ENCODE measurements at places on chromosomes 5 and 9.
A peak's percentile ranks its signal among the peaks of the same experiment; 100 is the strongest.

DNA sequence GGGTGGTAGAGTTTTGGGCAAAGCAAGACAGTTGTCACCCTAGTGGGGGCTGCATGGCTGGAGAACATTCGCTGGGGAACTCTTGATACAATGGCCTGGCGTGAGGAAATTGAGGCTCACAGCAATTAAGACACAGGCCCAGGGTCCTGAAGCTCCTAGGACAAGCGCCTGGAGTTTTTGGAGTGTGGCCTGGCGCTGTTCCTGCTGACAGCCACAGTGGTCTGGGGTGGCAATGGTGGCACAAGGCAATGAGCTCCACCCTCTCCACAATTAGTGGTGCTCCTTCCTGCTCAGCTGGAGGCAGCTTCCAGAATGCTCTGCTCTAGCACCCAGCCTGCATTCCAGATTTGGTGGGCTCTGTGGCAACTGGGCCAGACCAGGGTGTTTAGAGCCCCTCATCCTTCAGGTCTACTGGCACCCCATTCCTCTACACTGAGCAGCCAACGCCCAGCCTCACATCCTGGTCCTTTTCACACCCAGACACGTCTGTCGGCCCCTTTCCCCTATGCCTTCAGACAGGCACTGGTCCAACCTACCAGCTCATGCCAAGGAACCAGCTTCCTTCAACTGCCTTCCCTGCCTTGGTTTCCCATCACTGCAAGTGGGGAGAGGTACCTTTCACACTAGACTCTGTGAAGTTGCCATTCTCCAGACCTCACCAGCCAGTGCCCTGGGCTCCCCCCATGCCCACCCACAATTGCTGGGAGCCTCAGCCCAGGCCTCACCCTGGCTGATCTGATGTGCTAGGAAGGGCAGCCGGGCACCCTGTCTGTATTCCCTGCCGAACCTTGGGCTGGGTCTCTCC, 138.1 kb upstream of the COL5A1 start:
- no peak for DNase-seq

- no peak for DNase-seq
Observed at GRCh38 chr5:22844155-22844554, 9.0 kb downstream of the CDH12 start.

- DNase-seq: no peak
Observed at GRCh38 chr9:131965103-131965502, 114.6 kb downstream of the MED27 start.

GRCh38 chr5:86885489-86886230, 267.9 kb downstream of the COX7C start:
- no peak for DNase-seq

DNA sequence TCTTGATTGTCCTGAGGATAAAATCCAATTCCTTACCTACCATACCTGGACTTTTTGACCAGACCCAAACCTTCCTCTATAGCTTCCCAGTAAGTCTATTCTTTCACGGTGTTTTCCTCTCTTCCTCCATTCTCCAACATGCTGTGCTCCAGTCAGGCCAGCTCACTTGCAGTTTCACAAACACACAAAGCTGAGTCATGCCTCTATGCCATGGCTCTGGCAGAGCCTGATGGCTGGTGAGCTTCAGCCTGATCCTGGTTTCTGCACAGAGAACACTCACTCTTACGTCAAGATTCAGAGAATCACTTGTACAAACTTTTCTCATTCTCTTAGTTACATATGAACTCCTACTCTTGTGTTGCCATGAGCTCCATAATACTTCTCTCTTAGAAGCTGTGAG, 27.7 kb upstream of the PAX5 start:
- DNase-seq: no peak

DNA sequence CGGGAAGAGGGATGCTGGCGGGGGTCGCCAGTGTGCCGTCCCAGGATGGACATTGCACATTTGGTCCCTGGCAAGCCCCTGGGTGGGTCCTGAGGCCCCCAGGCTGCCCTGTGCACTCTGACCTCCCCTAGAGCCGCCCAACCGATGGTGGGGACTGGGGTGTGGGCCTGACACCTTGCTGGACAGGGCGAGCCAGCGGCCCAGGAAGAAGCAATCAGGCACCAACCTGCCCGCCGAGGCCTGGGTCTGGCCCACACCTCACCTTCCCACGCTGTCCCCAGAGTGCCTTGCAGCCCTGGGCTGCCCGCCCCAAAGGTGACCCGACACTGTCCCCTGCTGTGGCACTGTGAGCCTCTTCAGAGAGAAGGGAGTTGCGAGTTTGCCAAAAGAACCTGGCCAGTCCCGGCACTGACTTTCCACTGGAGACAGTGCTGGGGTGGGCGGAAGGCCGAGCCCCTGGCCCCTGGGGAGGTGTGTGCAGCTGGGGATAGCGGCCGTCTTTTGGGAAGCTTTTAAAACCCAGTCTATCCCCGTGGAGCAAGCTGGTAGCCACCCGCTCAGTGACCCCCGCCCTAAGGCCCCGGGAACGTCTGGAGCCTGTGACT, 12.0 kb upstream of the NRARP start:
- DNase-seq: no peak

- no peak for DNase-seq
Observed at GRCh38 chr9:127178686-127179632, 56.5 kb upstream of the ANGPTL2 start.

DNA sequence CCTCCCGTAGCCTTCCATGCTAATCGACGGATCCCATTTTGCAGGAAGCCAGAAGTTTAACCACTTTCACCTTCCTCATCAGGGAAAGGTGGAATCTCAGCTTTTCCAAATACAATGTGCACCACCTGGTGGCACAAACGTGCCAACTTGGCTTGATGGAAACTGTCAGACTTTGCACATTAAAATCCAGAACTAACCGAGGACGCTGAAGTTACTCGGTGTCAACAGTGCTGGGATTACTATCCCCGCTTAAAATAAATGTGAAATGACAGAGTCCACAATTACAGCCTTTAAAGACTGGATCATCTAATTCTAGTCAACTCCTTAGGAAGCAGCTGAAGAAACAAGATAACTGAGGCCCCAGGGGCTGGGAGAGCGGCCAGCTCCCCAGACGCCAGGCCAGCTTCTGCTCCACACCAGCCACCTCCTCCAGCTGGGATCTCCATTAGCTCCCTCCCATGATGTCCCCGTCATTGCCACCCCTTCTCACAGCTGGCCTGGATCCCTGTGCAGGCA, 50.1 kb upstream of the RETREG1 start:
- no peak for DNase-seq

GRCh38 chr5:151073280-151073679, 7.6 kb downstream of the TNIP1 start:
- DNase-seq: no peak

DNA sequence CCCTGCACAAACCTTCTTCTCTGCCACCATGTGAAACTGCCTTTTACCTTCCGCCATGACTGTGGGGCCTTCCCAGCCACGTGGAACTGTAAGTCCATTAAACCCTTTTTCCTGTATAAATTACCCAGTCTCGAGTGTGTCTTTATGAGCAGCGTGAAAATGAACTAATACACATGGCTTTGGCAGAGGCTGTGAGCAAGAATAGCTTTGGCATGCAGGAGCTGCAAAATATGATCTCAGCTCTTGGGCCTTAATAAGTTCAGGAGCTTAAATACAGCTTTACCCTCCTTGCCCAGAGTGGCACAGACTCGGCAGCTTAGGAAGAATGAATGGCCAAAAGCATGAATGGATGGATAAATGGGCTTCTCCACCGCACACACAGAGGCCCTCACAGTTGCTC, 15.7 kb upstream of the SLC36A1 start:
- no peak for DNase-seq

DNA sequence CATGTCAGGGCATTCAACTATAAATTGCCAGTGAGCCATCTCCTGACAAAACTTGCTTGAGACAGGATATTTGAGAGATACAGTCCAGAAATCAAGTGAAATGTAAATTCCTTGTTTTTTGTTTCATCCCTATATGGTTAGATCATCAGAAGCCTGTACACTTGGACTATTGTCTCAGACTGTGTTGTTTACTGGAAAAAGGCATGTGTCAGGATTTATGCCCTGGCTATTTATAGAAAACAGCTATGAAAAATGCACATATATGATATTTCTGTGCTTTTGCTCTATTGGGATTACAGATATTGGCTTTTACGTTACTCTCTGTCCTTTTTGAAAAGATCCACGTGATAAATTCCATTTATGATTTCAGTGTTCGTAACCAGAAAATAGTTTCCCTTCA, 44.2 kb downstream of the IL31RA start:
- no peak for DNase-seq

DNA sequence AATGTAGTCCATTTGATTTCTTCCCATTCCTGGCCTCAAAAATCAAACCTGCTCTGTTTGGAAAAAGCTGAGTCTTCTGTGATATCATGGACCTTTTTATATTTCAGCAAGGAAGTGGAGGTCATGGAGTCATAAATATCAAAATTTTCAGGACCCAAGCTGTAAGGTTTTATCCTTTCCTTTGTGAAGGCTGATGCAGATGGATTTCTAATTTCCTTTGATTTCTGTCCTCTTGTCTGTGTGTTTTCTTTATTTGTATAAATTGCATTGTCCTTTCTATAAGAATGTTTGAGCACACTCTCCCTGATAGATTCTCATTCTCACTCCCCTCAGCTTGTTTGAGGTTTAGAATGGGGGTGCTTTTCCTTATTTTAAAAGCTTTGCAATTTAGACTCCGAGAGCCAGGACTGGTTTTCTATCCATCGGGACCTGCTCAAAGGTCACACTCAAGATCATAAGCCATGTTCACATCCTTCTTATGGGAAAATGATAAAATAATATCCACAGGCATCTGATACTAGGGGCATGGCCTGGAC, 127.4 kb upstream of the TMEM161B start:
- DNase-seq: no peak

- DNase-seq: no peak
Observed at GRCh38 chr5:139767960-139768359, 27.6 kb upstream of the PSD2 start.

GRCh38 chr5:160266752-160267345, 37.5 kb downstream of the FABP6 start:
- DNase-seq: no peak

- DNase-seq: no peak
Observed at GRCh38 chr5:146751054-146751453, 127.5 kb downstream of the PPP2R2B start.

DNA sequence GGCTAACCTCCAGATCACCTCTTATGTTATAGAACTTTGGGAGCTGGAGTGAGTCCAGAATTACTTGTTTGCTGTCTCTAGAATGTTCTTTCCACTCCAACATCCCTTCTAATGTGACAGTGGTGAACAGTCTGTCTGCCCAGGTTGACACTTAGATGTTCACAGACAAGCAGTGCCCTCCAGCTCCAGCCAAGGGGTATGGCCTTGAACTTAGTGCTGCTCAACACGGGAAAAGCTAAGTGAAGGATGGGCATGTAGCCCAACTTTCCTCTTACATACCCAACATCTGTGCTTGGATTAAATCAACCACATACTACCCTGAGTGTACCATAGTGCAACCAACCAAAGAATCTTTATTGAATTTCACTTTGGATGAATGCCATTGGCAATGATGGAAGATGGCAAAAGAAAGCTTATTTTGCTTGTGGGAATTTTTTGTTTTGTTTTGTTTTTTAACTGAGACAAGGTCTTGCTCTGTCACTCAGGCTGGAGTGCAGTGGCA, 201.2 kb downstream of the NXNL2 start:
- no peak for DNase-seq

GRCh38 chr5:16260000-16260399, 80.4 kb upstream of the MARCHF11 start:
- no peak for DNase-seq

DNA sequence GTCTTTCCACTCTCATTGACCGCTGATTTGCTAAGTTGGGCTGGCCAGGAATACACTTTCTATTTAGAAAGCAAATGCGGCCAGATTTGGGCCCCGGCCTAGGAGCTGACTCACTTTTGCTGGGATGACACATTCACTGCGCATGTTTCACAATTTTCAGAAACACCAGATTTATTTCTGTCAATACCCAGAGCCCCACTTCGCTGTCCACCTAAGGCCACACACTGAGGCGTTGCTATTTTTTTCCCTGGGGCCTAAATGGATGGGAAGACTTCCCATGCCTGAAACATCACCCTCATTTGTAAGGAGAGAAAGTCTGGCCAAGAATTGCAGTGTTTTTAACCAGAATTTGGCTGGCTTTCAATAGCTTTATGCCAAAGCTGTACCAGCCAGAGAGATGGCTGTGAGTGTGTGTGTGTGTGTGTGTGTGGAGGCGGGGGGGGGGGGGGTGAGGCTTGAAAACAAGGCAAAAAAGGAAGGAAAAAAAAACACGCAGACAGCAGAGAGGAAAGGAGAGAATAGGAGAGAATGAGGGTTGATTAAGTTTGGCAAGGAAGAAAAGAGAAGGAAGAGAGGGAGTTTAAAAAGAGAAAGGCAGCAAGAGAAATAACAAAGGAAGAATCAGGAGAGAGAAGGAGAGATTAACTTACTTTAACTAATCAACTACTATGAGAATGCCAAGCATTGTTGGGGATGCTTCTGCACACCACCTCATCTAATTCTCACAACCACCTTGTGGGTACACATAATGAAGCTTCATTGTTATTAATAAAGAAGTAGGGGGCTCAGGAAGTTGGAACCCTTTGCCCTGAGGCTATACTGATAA, 261.4 kb upstream of the KLF4 start:
- DNase-seq: no peak

DNA sequence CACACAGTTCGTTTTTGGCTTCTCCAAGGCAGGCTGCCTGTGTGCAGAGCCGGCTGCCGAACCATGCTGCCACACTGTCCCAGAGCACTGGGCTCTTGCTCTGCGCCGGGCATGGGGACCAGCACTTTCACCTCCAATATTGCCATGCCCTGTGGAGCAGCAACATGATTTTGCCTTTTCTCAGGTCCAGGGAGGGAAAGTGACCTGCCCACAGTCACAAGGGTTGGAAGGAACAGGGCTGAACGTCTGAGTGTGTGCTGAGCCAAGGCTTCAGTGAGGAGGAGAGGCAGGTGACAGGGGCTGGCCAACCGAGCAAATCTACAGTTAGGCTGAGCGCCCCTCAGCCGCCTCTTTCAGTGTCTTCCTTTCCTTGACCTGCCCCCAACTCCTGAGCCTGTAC, 34.0 kb upstream of the SYNPO start:
- no peak for DNase-seq

DNA sequence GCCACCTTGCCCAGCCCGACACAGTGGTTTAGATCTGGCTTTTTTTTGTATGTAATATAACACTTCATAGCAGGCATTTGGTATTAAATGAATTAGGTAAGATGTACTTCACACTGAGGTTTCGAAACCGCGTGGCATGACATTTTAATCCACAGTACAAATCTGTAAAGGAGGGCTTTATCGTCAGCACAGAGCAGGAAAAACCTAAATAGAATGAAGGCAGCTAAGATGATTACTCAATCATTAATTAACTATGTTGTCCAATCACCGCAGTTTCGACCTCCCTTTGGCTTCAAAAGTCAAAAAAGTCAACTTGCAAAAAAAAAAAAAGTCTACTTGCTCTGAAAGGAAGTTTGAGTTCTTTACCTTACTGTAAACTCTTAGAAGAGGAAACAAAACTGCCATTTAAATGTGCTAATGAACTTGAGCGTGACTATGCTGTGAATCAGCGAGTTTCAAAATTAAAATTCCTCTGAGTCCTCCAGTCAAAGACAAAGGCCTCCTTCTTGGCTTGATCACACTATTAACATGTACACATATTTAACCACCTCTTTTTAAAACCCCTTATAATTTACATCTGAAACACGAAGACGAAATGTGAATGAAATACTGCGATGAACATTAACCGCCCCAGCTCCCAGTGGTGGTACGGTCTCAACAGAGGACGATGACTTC, 698 bp upstream of the SEC24A start:
- DNase-seq: peak; percentile 11

All from stimulated activated CD4-positive, alpha-beta T cell treated with anti-CD3 and anti-CD28 coated beads, TNF-alpha, amount 100 ng/mL, for 24 hours (primary cell).